CD4-positive, alpha-beta T cell treated with Interleukin-15 for 1 hour (primary cell): ENCODE measurements at places on chromosomes 2 and 18.

GRCh38 chr2:38754049-38754448, 2.9 kb upstream of the SRSF7 start:
- DNase-seq: no peak

- DNase-seq: no peak
Measured at GRCh38 chr2:219059725-219060682, 717 bp downstream of the IHH start.

DNA sequence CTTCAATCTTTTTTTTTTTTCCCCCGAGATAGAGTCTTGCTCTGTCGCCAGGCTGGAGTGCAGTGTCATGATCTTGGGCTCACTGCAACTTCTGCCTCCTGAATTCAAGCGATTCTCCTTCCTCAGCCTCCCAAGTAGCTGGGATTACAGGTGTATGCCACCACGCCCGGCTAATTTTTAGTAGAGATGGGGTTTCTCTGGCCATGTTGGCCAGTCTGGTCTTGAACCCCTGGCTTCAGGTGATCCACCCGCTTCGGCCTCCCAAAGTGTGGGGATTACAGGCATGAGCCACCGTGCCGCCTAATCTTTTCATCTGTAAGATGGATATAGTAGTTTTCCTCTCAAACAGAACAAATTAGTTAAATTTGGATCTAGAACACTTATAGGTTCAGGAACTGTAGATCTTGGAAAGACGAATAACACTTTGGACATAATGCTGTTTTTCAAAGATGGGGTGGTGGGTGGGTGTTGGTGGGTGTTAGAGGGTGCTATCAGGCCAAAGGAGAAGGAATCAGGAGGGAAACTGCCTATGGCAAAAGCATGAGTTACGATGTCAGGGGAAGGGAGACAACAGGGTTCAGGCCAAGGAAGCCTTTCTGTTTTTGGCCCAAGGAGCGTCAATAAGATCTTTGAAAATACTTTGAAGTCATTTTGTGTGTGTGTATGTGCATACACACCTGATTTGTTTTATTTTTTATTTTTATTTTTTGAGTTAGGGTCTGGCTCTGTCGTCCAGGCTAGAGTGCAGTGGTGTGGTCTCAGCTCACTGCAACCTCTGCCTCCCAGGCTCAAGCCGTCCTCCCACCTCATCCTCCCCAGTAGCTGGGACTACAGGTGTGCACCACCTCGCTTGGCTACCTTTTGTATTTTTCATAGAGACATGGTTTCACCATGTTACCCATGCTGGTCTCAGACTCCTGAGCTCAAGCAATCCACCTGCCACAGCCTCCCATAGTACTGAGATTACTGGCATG, 6.8 kb downstream of the RPL37A start:
- no peak for DNase-seq

DNA sequence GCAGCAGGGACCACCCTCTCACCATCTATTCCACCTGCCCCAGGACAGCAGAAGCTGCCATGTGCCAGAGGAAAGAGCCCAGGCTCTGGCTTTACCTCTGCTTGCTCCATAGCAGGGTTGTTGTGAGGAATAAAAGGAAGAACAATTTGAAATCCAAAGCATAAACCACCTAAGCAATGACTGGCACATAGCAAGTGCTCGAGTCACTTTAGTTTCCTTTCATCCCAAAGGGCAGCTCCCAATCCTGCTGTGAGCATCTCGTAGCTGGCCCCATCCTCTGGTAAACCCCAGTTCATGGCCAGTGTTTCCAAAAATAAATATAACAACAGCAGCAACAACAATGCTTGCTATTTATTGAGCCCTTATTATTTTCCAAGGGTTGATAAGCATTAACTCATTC, 923.5 kb downstream of the EPHA4 start:
- no peak for DNase-seq

DNA sequence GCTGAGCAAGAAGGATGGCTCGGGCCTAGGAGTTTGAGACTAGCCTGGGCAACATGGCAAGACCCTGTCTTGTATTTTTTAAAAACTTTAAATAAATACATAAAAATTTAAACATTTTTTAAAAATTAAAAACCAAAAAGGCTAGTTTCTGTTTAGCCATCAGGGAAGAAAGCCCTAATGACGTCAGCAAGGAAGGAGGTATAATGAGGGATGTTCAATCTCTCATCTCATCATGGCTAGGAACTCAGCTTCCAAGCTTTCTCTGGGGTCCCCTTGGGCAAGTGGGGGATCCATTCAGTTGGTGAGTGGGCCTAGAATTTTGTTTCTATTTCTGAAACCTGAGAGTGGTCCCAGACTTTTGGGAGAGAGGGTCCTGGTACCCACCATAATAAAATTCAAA, 35.1 kb upstream of the SLC25A52 start:
- no peak for DNase-seq

- no peak for DNase-seq
Measured at GRCh38 chr2:120985997-120986651, 250.5 kb downstream of the GLI2 start.

- no peak for DNase-seq
Measured at GRCh38 chr2:37318401-37318800, 6.2 kb downstream of the PRKD3 start.

- no peak for DNase-seq
Measured at GRCh38 chr18:39564716-39565115, 1999.1 kb upstream of the CELF4 start.
